Cardiac muscle cell (in vitro differentiated cells and primary cell): ENCODE measurements at places on chromosomes 5 and 9.

- no peak for DNase-seq
These were observed 250.0 kb downstream of the CWC27 start for GRCh38 chr5:65018763-65019162.

GRCh38 chr5:6535594-6535993, 86.9 kb downstream of the UBE2QL1 start:
- no peak for DNase-seq

- no peak for DNase-seq
These were observed 149.8 kb downstream of the ICE1 start for GRCh38 chr5:5572010-5572865.

DNA sequence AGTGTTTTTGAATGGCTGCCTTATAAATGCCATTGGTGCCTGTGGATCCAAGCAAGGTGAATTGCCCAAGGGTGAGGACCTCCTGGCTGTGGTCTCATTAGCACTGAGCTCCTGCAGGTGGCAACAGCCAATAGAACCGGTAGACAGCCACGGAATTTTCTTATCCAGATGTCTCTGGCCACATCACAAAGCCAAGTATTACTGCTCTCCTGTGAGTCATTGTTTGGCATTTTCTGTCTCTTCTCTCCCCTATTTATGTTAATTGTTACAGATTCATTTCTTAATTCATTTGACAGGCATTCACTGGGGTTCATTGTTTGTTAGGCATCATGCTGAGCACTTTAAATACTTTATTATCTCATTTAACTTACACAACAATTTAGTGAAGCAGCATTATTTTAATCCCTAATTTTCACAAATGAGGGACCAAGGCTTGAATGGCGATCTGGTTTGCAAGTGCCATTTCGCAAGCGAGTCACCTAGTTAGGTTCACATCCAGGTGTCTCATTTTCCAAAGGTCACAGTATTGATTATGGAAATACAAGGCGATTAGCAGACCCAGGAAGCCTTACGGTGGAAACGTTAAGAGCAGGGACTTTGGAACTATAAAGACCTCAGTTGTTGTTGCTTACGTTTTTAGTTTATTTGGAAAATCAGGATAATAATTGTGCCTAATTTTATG, 58.2 kb upstream of the DPYSL3 start:
- no peak for DNase-seq

GRCh38 chr5:138354926-138355378, 2.5 kb downstream of the KDM3B start:
- peak; percentile 78 for DNase-seq

GRCh38 chr9:132745756-132746709, 75.8 kb downstream of the GTF3C4 start:
- no peak for DNase-seq

- no peak for DNase-seq
These were observed 361.2 kb downstream of the HCN1 start for GRCh38 chr5:45334939-45335338.

GRCh38 chr5:55484531-55484930, 50.2 kb downstream of the PLPP1 start:
- no peak for DNase-seq
